Activated T-helper 1 cell treated with Interleukin-2 at 50 U/mL for 16 hours (primary cell): ENCODE measurements at places on chromosomes 1 and 21.

DNA sequence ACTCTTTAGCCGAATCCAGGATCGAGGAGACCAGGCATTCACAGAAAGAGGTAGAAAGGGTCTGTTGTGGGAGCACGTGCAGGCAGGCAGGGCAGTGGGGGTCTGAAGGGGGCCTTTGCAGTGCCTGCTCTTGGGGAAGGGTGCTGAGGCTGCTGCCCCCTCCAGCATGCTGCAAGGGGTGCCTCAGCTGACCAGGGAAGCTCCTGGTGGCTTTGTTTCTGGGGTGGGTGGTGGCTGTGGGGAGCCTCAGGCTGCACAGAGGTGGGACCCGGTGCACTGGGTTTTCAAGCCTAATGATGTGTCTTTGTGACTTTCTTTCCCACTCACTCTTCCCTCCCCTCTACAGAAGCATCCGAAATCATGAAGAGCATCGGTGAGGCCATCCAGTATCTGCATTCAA, 41.5 kb upstream of the IL19 start:
- no peak for DNase-seq

GRCh38 chr1:61215676-61216289, 133.4 kb downstream of the NFIA start:
- no peak for DNase-seq

- DNase-seq = no peak
Measured at GRCh38 chr1:109866071-109866470, 44.6 kb upstream of the CSF1 start.

GRCh38 chr1:203069030-203069747, 16.6 kb downstream of the MYOG start:
- DNase-seq = no peak

DNA sequence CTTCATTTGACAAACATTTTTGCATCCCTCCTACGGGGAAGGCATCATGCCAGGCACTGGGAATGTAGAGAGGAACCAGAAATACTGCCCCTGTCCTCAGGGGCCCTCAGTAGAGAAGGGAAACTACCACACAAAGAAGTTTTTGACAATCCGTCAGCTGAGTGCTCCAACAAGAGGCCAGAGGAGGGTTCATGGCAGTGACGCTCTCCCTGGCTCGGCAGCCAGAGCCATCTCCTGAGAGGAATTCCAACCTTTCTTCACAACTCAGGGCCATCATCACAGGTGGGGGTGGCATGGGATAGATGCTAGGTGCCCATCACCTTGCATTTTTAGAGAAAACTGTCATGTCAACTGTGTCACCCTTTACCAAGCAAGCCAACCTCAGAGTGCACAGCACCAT, 154.1 kb downstream of the HIVEP3 start:
- no peak for DNase-seq

DNA sequence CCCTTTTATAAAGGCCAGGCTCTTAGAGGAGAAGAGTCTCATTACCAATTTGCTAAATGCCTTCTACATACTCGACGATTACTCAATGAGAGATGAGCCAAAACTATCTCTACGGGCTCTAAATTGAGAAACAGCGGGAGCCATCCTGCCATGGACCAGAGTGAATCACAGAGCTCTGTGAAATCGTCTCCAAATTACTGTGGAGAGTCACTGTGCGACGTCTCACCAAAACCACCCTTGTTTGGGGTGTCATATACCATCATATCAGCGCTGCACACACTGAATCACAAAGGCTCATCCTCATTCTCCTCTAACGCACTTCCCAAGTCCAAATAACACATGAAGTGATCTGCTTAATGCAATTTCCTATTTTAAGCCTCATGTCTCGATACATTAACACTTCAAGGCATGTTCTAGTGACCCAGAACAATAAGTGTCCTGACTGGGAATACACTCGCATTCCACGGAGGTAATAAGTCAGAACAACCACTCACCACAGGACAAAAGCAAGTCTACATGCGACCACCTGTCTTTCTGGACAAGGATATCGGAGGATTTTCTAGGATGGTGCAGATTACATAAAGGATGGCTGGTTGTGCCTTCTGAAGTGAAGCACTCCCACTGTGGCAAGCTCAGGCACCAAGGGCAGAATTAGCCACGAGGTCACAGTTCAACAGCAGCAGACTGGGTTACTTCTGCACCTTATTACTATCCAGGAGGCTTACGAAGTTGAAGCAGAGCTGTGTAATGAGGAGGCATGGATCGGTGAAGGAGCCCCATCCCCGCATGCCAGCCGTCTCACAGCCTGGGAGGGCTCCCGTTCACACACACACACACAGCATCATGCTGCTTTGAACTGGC, 44.3 kb downstream of the NID1 start:
- DNase-seq = no peak

- DNase-seq = no peak
Measured at GRCh38 chr1:1565340-1565739, 9.3 kb downstream of the SSU72 start.

GRCh38 chr1:36522461-36523229, 39.9 kb upstream of the CSF3R start:
- no peak for DNase-seq

- DNase-seq = no peak
Measured at GRCh38 chr1:246041360-246041759, 465.7 kb downstream of the SMYD3 start.

GRCh38 chr1:246107516-246108277, 399.4 kb downstream of the SMYD3 start:
- no peak for DNase-seq

GRCh38 chr1:200510228-200510623, 100.4 kb upstream of the ZNF281 start:
- peak; percentile 26 for DNase-seq

- DNase-seq = no peak
Measured at GRCh38 chr1:152656459-152656858, 6.7 kb upstream of the LCE2D start.

- DNase-seq = peak; percentile 13
Measured at GRCh38 chr1:211469938-211470529, 21.9 kb downstream of the RD3 start.

DNA sequence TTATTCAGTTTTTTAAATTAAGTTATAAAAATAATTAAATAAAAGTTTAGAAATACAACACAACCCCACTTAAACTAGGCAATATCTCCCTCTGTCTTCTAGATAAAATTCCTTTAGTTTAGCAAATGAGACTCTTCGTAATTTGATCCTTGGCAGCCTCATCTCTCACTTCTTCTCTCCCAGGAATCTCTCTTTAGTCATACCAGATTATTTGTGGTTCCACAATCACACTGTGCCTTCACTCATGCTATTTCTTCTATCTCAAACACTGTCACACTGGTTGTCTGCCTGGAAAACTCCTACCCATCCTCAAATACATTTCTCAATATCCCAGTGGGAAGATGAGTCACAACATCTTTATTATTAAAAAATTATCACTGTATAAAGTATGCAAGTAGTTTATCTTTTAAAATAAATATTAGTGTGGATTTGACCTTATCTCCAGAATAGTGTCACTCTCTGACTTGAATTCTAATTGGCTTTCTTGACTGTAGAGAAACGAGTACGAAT, 195.5 kb downstream of the KCNH1 start:
- no peak for DNase-seq

DNA sequence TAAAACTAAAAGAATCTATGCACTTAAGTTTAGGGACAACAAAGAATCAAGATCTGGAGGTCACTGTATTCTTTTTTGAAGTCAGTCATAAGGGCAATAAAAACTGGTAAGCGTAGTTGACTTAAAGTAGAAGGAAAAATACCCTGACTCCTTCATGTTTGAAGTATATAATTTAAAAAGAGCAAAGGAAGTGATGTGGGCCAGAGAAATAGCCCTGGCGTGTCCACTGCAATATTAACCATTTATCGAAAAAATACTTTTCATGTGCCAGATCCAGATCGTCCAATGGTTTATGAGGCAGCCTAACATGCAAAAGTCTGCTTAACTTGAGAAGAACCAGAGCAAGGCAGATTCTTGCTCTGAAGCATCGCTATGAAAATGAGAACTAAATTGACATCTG, 162.0 kb downstream of the COQ8A start:
- DNase-seq = no peak

DNA sequence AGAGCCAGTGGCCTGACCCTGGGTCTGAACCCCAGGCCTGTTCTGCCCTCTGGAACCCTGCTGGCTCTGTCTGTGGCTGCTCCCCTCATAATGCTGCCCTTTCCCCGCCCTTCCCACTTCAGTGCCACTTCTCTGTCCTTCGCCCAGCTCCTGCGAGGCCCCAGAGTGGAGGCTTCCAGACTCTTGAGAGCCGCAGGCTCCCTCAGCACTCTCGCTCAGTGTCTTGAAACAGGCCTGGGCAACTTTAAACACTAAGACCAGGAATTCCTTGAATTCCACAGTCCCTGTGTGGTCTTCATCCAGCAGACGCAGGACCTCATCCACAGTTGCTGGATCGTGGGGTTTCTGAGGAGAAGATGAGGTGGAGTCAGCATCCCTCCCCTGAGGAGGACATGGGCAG, 3.5 kb downstream of the CRNN start:
- no peak for DNase-seq
